Islet precursor cell (in vitro differentiated cells): ENCODE measurements at places on chromosomes 6 and 20.
A peak's percentile ranks its signal among the peaks of the same experiment; 100 is the strongest.

- DNase-seq: no peak
Measured at GRCh38 chr6:157798851-157799250, 24.2 kb upstream of the SNX9 start.

GRCh38 chr6:36478051-36478526, 35.3 kb downstream of the KCTD20 start:
- DNase-seq: no peak

DNA sequence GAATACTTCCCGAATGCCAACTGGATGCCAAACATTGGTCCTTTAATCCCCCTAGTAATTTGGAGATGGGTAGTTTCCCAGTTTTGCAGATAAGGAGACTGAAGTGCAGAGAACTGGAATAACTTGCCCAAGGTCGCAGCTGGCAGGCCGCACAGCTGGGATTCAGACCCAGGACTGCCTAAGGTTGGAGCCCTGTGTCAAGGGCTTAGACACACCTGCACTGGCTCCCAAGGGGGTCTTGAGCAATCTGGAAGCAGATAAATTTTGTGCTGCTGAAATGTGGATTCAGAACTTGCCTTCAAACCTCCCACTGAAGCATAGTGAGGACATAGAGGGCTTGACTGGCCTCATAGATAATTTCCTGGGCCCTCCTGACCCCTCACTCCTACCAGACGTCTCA, 30.5 kb downstream of the FOXP4 start:
- no peak for DNase-seq

- DNase-seq: no peak
Measured at GRCh38 chr6:5215159-5215558, 45.6 kb downstream of the LYRM4 start.

DNA sequence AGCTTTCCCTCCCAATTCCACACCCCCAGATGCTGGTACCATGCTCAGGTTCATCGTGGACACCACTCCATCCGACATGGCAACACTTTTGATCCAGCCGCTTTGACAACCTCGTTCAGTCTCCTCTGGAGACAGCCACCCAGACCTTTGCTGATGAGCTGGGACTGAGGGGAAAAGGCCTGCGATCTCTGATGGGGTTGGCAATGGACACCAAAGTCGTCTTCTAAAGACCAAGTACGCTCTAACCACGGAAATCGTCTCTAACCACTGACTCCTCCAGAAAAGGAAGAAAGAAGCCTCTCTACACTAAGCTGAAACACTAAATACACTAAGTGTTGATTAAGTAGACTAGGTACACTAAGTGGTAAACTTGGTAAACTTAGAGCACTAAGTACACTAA, 26.1 kb upstream of the HLA-E start:
- no peak for DNase-seq

DNA sequence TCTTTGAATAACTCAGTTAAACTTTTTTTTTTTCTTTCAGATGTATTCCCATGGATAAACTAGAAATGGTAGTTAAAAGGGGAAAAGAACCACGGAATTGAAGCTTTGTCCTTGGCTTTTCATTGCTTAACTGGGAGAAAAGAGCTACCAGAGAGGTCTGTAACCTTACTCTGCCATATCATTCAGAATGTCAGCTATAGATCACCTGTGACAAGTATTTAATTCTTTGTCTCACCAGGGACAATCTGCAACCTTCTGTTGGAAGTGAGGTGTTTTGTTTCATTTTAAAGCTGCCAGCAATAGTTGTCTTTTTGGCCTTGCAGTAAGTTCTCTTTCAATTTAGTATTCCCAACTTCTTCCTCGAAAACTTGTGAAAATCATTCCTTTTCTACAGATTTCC, 618.4 kb downstream of the FRK start:
- no peak for DNase-seq

- no peak for DNase-seq
Measured at GRCh38 chr6:31758281-31758680, 4.2 kb upstream of the SAPCD1 start.

- no peak for DNase-seq
Measured at GRCh38 chr20:11452326-11452725, 465.4 kb upstream of the BTBD3 start.

DNA sequence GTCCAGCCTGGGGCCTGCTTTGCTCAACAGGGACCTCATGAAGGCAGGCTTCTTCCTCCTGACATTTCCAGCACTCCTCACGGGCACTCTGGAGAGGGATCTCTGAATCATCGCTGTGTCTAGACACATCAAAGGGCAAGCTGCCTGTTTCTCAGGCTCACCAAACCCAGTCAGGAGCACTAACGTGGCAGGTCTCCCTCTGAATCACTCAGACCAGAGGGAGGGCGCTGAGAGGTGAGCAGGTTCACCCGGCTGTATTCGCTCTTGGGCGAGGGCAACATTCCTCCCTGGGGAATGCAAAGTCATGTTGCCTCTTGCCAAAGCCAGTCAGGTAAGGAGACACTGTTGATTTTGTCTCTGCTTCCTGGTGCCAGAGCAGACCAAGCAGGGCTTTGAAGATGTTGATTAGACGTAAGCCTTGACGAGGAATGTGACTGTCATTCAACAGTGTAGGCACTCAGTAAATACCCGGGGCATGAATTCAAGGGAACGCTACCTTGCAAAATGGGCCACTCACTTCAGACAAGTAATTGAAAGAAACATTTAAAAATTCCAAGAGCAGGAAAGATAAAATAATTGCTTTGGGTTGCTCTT, 50.1 kb downstream of the CYP24A1 start:
- peak; percentile 100 for DNase-seq

- DNase-seq: no peak
Measured at GRCh38 chr6:37871616-37872372, 52.3 kb downstream of the ZFAND3 start.

GRCh38 chr6:51616243-51616642, 471.2 kb downstream of the PKHD1 start:
- no peak for DNase-seq

DNA sequence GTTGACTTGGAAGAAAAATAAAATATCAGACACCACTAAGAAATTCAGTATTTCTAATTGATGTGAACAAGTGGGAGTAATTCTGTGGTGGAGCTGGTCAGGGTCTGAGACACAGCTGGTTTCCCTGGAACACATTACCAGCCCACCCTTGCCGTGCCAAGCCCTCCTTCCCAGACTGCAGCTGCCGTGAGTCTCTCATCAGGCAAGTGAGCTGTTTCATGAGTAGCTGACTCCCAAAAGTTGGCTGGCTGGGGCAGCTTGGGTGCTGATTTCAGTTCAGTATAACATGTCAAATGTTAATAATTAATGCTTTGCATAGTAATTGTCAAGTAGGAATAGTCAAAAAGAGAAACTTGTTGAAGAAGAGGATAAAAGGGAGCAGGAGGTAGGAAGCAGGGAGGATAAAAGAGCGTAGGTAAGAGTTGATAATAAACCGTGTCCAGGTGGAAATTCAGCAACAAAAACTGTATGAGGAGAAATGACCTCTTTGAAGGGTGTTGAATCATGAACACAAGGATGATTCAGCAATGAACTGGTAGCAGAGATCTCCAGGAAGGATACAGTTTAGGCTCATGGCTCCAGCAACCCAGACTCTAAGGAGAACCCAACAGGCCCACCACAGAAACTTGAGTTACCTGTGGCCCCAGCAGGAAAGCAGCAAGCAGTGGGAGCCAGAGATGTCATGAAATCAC, 110.9 kb upstream of the SSTR4 start:
- no peak for DNase-seq

DNA sequence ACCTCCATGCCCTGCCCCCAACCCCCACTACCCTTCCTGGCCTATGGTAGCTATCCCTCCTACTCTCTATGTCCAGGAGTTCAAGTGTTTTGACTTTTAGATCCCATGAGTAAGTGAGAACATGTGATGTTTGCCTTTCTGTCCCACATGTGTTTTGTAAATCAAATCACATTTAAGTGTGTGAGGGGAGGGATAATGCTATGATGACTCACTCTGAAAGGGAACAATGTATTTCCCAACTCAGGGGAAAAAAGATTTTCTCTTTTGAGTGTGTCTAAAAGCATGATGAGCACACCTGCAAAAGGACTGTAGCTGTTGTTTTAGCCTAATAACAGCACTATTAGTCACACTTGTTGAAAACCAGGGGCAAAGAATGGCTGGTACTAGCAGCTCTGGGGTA, 193.7 kb downstream of the GJA10 start:
- DNase-seq: no peak

DNA sequence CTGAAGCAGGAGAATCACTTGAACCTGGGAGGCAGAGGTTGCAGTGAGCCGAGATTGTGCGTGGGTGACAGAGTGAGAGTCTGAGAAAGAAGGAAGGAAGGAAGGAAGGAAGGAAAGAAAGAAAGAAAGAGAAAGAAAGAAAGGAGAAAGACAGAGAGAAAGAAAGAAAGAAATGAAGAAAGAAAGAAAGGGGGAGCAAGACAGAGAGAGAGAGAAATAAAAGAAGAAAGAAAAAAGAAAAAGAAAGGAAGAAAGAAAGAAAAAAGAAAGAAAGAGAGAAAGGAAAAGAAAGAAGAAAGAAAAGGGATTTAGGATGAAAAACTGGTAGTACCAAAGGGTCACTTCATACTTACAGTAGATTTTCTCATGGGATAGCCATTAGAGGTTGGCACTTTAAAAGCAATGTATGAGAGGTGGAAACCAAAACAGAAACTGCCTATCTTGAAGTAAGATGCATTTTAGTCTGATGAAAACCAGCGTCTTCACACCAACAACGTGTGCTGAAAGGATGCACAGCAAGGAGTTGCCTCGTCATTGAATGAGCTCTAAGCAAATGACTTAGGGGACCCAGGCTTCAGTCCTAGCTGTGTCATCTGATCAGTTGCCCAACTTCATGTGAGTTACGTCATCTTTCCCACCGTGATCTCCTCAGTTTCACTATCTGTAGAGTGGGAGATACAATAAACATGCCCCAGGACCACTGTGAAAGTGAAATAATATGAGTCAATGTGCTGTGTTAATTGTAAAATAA, 133.9 kb upstream of the NEDD9 start:
- no peak for DNase-seq

DNA sequence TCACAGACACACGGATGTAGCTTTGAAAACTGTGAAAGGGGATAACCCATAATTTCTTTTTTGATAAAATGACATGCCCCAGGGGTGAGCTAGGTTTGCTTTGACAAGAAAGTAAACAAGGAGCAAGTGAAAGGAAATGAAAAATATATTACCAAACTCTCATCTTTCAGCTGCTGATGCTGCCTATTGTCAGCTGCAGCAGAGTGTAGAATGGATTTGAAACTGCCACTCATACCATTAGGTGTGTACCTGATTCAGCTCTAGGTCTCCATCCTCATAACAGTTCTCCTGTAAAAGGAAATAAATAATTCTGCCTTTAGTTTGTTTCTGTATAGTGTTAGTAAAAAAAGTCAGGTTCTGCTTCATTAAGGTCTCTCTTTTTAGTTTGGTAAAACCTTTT, 415.1 kb upstream of the MARCKS start:
- no peak for DNase-seq

DNA sequence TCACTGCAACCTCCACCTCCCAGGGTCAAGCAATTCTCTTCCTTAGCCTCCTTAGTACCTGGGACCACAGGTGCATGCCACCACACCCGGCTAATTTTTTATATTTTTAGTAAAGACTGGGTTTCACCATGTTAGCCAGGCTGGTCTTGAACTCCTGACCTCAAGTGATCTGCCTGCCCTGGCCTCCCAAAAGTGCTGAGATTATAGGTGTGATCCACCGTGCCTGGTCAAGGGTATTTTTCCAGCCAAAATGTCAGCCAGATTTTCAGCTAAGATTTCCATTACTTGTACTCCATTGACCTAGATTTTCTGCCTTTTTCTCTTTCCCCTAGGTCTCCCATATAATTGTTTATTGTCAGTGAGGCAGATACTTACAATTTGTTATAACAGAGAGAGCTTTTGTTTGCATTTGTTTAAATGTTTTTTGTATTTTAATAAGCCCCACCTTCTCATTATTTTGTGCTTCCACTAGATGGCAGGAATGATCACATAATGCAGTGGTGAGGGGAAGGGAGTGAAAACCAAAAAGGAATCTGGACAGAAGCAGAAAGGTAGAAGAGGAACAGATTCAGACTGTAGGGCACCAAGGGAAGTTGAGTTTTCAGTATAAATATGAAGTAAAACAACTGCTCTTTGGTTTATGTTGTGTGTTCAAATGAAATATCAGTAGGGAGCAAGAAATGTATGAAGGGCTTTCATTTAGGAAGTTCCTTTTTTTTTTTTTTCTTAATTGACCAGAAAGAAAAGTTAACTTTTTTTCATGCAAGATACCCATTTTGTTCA, 29.7 kb downstream of the RPF2 start:
- no peak for DNase-seq

DNA sequence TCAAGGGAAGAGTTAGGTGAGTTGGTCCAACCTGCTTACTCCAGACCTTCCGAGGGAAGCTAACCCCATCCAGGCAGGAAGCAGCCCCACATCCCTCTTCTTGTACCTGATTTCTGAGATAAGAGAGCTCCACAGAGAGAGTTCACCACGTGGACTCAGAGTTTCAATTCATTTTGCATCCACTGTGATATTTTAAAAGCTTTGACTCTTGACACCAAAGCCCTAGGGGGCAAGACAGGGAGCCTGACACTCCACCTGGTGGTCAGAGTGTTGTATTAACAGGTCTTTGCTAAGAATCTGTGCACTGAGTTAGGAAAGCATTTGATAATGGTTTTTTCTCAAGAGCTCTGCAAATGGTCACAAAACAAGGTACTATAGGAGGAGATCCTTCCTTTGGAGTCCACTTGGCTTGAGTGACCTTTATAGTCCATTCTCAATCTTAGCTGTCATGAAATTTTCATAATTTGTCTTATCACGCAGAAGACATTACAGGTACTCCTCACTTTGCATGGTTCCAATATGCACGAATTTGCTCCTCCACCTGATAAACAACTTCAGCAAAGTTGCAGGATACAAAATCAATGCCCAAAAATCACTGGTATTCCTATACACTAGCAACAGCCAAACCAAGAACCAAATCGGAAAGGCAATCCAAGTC, 56.2 kb upstream of the RIPOR2 start:
- peak; percentile 73 for DNase-seq

GRCh38 chr6:156955494-156956183, 178.5 kb downstream of the ARID1B start:
- no peak for DNase-seq

- no peak for DNase-seq
Measured at GRCh38 chr6:7671581-7671980, 54.3 kb upstream of the BMP6 start.

GRCh38 chr6:98179606-98180005, 654.8 kb upstream of the POU3F2 start:
- DNase-seq: no peak

- peak; percentile 87 for DNase-seq
Measured at GRCh38 chr20:31593221-31594001, 11.7 kb upstream of the ID1 start.

- DNase-seq: no peak
Measured at GRCh38 chr6:113595911-113596376, 261.2 kb upstream of the MARCKS start.
